ENCODE measurements at places on chromosomes 5 and 9.

DNA sequence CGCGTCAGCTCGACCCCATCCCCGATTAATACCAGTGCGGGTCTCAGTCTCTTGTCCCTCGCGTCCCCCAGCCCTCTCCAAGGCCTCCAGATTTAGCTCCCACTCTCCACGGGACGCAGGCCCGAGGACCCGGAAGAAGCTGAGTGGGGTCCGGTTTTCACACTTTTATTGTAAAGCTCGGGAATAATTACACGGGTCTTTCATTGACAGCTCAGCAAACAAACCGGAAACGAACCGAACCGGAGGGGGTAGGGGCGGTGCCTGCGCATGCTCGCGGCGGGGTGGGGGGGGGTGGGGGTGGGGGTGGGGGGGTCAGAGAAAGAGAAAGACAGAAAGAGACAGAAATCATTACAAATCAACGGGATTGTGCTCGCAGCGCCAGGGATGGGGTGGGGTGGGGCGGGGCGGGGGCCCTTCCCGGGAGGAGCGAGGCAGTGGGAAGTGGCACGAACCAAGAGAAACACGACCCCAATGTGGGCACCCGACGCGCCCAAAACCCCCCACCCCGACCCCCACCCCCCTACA, 27.9 kb downstream of the PCDH1 start:
- DNase-seq, result peak; percentile 97

DNA sequence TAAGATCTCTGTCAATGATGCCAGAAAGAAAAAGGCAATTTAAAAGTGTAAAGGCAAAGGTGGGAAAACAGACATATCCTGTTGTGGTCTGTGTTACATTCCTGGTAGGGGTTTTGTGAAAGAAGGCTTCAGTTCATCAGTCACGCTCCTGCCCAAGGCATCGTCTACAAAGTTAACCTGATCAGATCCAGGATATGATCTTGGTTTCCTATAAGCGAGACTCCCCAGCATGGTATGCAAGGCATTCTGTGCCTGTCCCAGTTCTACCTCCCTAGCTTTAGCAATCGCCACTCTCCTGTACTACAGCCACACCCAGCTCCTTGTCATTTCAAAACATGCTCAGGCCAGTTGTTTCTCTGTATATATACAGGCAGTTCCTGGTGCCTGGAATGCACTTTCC, 58.0 kb upstream of the PTPN3 start:
- no peak for DNase-seq

DNA sequence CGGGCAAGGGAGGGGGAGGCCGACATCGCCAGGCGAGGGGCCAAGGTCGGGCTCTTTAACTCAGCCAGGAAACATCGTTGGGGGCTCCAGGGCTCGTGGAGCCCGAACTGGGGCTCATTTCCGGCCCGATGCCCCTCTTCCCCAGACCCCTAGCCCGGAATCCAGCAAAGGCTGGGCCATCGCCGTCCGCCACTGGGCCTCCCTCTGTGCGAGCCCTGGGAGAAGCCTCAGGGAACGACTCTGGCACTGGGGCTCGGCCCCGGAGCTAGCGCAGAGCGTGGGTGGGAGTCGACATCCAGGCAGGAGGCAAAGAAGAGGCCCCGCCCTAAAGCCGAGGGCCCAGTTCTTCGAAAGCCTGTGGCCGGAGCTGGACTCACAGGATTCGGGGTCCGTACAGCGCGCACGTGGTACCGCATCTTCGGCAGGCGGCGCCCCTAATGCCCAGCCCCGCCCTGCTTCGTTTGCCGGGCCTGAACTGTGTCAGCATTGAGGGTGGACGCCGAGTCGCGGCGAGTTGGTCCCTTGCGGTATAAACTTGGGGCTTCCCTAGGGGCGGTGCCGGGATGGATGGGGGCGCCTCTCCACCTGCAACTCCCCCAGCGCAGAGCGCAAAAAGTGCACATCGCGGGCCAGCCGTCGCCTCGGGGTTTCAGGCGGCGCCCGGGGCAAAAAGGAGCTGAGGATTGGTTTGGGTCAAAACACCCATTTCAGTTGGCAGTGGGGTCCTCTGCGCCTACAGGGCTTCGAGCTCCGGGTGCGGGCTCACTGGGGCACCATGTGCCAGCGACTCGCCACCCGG, 3.6 kb upstream of the PAX5 start:
- no peak for DNase-seq

- DNase-seq, result no peak
These were observed 142.7 kb downstream of the FBXL17 start for GRCh38 chr5:108238936-108239887.

GRCh38 chr9:112971415-112971814, 40.6 kb downstream of the ZNF883 start:
- DNase-seq, result peak; percentile 47

- DNase-seq, result no peak
These were observed 520.4 kb downstream of the RAB3C start for GRCh38 chr5:59103303-59103702.

GRCh38 chr9:3507395-3508077, 18.3 kb downstream of the RFX3 start:
- no peak for DNase-seq

GRCh38 chr5:143161885-143162540, 241.5 kb downstream of the NR3C1 start:
- DNase-seq, result peak; percentile 58

GRCh38 chr9:135478191-135478590, 1.4 kb upstream of the PPP1R26 start:
- DNase-seq, result no peak

- no peak for DNase-seq
These were observed 84.0 kb downstream of the COL5A1 start for GRCh38 chr9:134725605-134725940.

DNA sequence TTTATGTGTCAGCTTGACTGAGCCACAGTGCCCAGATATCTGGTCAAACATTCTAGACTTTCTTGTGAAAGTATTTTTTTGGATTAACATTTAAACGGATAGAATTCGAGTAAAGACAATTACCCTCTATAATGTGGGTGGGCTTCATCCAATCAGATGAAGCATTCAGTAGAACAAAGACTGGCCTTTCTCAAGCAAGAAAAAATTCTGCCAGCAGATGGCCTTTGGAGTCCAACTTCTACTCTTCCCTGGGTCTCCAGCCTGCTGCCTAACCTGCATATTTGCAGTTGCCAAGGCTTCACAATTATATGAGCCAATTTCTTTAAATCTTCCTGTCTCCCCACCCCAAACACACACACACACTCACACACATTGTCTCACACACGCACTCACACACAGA, 86.4 kb downstream of the MED10 start:
- no peak for DNase-seq

- no peak for DNase-seq
These were observed 309.2 kb downstream of the CTNND2 start for GRCh38 chr5:11595045-11595444.
